Right ventricle myocardium superior (tissue), 1 donor: ENCODE measurements at places on chromosomes 11 and 22. TPM values are rescaled to one million over a fixed set of nuclear protein-coding genes. Genes with fewer than 3 reads are reported as not detected.

The FAM180B gene
- total RNA-seq: not detected

The SPON1 gene
- total RNA-seq: 3.0 TPM

The DEPDC5 gene
- 10.8 TPM for total RNA-seq

The PIH1D2 gene
- total RNA-seq: 1.3 TPM

The MRGPRG gene
- not detected for total RNA-seq

The TMEM191B gene
- 0.32 TPM for total RNA-seq

The SEZ6L gene
- 0.11 TPM for total RNA-seq

The DCDC1 gene
- total RNA-seq: 0.11 TPM

The CYTH4 gene
- total RNA-seq: 7.0 TPM

- peak; percentile 67 for DNase-seq
Observed at GRCh38 chr22:38442967-38443627, 11.9 kb downstream of the KCNJ4 start.

DNA sequence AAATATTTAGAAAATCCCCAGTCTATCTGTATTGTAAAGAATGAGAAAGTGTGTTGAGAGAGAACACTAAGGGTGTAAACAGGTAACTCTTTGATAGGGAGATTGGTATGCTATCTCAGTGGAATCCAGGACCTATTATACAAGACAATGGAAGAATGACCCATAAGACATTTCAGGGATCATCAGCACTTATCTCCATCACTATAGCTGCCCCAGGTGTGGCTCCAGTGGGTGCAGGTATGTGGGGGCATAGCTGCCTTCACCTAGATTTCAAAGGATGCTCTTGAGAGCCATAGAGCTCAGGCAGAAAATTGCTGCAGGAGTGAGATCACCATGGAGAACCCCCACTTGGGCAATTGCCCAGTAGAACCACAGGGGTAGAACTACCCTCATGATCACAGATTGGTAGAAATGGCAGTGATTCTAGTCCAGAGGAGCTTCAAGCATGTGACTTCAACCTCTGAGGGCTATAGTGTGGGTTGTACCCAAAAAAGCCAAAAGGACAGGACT lies 252.3 kb upstream of the TBCEL start:
- DNase-seq: no peak

GRCh38 chr11:70483917-70484316 lies 85.6 kb downstream of the CTTN start:
- peak; percentile 7 for DNase-seq

DNA sequence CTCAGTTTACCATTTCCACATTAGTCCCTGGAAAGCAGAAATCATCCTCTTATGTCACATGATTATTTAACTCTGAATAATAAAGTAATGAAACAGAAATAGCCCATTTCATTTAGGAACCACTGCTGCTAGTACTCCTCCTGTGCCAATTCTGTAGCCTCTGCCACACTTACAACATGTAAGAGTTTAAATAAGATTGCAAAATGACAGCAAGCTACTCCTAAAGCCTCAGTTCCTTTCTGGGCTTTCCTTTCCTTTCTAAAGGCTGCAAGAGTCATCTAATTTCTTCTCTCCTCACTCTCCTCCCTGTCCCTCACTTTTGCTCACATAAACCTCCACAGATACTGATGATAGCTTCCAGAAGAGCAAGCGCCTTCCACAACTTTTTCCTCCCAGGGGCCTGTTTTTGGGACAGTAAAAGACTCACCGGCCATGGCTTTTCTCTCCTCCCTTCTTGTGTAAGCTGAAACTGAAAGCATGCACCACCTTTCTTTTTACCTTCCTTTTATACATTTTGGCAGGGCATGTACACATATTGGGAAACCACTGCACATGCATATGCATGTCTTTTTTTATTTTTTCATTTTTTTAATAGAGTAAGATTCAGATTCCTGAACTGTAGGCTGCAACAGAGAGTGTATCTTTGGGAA lies 38.5 kb downstream of the CARD18 start:
- DNase-seq: no peak

- no peak for DNase-seq
Observed at GRCh38 chr11:73423506-73423905, 47.3 kb downstream of the RELT start.

DNA sequence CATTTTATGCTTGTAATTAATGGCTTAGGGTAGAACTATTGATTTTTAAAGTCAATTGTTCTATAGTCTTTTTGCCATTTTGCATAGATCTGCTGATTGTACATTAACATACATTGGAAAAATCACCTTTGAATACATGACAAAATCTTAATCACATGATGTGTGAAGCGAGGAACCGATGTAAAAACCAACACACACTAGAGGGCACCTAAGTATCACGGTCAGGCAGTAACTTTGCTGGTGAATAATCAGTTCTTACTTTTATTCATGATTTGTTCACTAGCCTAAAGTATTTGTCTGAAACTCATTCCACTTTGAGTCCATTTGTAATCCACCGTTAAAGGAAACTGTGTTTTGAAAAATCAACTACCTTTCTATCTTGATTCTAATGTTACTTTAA lies 28.2 kb downstream of the JHY start:
- DNase-seq: no peak

GRCh38 chr11:8697054-8697453 lies 14.5 kb downstream of the RPL27A start:
- DNase-seq: no peak

DNA sequence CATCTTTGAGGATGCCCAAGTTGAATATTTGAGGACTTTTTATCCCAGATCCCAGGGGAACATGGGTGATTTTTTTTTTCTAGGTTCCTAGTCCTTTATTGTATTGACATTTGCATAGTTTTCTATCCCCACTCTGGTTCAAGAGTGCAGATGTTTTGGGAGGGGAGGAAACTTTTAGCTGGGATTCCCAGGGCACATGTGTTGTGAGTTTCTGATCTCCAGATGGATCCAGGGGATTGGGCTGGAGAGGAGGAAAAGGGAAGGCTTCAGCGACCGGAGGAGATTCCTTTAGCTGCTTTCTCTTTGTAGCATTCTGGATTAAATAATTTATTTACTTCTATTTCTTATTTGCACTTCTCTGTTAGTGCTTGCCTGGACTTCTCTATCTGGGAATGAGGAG lies 14.7 kb upstream of the SORL1-AS1 start:
- DNase-seq: no peak

DNA sequence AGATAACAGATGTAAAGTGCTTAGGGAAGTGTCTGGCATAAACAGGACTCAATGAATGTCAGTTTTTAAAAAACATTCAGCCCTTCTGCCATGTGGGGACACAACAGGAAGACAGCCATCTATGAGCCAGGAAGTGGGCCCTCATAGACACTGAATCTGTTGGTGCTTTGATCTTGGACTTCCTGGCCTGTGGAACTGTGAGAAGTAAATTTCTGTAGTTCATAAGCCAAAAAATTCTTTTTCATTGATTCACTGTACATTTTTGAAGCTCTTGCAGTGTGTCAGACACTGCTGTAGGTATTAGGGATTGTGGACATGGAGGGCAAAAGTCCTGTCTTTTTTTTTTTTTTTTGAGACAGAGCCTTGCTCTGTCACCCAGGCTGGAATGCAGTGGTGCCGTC lies 188.6 kb downstream of the HIPK3 start:
- DNase-seq: no peak

DNA sequence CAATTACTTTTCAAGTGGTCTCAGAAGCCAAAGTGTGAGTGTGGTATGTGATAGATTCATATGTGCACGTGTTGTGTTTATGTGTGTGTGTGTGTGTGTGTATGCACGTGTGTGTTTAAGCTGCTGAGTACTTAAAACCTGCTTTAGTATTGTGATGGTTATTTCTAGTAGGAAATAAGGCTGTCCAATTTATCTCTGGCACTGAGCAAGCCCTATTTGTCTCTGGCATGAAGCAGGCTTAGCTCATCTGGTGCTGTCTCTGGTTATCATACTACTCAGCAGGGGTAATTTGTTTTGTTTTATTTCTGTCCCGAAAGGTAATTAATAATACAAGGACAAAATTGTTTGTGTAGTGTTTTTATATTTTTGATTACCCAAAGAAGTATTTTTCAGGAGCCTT lies 333.7 kb downstream of the FAT3 start:
- no peak for DNase-seq

DNA sequence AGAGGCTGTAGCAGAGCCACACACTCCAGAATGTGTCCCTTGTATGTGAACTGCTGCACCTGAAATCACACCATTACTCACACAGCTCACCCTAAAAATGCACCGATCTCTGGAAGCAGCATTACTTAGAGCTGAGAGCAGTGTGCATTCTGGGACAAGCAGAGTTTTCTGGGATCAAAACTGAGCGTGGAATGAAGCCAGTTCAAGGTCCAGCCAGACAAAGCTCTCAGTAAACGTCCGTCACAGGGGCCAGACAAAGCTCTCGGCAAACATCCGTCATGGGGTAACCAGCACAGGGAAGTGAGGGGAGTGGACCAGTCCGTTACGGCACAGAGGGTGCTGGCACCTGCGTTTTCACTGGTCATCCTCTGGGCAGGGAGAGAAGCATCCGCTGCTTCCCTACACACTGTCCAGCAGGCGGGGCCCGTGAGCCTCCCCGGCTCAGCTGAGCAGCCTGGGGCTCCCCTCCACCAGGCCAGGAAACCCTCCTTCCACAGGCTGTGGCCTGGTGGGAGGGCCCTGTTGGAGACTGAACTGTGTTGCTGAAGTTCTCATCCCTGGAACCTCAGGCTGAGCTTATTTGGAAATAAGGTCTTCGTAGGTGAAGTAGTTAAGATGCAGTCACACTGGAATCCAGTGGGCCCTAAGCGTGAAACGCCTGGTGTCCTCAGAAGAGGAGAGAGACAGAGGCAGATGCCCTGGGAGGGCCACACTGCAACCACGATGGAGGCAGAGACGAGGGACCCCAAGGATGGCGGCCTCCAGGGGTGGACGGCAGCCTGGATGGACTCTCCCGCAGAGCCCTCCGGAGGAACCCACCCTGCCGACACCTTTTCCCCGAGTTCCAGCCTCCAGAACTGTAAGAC lies 883.9 kb downstream of the BRD1 start:
- DNase-seq: no peak

DNA sequence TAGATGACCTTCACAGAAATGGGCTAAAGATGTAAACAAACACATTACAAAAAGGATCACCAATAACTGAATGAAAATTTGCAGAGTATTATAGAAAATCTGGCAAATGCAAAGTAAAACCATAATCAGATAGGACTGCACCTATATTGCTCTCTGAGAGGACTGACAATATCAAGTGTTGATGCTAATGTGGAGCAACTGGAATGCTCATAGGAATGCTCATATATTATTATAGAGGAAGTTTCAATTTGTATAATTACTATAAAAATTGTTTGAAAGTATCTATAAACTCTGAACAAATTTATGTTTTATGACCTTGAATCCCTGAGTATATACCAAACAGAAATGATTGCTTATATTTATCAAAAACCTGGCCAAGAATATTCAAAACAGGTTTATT lies 18.4 kb upstream of the TEAD1 start:
- no peak for DNase-seq

- DNase-seq: peak; percentile 85
Observed at GRCh38 chr11:66418168-66418985, 2.5 kb upstream of the NPAS4 start.

- no peak for DNase-seq
Observed at GRCh38 chr22:22619765-22620414, 24.5 kb upstream of the GGTLC2 start.

DNA sequence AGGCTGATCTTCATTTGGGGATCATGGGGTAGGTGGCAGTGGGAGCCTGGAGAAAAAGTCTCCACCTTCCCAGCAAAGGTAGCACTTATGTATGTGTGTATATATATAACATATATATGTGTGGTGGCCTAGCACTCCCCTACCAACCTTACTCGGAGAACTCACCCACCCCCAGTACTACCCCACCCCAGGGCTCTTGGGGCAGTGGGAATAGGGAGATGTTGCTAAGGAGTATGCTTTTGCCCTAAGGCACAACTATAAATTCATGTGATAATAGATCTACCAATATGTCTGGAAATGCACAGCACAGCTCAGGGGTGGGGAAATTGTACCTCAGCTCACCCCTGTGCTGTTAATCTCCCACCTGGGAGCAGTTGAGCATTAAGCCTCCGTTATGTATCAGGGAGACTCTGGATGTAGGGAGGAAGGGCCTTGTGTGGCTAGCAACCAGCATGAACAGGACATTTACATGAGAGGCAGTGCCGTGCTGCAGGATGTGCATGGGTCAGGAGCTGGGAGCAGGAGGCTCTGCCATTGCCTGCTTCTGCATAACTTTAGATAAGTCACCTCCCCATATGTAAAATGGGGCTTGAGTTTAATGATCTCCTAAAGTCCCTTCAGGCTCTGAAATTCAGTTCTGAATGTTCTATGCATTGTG lies 57.3 kb downstream of the C11orf91 start:
- DNase-seq: no peak

- no peak for DNase-seq
Observed at GRCh38 chr11:118240999-118241763, 11.0 kb downstream of the MPZL3 start.

DNA sequence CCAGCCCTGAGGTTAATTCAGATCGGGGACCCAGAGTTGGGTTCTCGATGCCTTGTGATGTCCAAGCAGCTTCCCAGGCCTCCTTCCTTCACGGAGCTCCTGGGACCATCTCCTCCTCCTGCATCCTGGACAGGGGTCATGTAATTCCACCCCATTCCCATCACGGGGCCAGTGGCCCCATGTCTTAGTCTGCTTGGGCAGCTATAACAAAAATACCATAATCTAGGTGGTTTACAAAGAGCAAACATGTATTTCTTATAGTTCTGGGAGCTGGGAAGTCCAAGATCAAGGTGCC lies 41.7 kb upstream of the PRDM11 start:
- no peak for DNase-seq

- DNase-seq: no peak
Observed at GRCh38 chr11:83895516-83895915, 609.3 kb upstream of the CCDC90B start.

DNA sequence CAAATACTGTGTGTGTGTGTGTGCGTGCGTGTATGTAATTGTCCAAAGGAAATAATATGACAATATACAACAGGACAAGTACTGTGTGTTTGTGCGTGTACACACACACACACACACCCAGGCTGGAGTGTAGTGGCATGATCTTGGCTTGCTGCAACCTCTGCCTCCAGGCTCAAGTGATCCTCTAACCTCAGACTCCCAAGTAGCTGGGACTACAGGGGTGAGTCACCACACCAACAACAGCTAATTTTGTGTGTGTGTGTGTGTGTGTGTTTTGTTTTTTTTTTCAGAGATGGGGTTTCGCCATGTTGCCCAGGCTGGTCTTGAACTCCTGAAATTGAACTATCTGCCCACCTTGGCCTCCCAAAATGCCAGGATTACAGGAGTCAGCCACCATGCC lies 61.5 kb downstream of the NUP98 start:
- DNase-seq: no peak

GRCh38 chr11:77211040-77211451 lies 83.0 kb downstream of the MYO7A start:
- no peak for DNase-seq

DNA sequence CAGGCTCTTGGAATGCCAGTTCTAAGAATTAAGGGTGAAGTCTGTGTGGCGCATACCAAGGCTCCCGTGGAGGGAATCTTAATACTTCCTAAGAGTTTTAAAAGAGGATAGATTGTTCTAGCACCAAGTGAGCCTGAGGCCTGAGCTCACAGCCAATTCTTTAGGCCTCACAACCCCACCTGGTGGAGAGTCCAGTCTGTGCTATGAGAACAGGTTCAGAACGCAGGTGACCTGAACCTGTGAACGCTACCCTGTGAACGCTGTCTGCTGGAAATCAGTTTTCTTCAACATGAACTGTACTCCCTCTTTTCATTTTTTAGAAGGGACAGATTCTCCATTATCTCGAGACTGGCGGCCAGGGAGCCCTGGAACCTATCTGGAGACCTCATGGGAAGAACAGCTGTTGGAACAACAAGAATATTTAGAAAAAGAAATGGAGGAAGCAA lies 43.2 kb upstream of the DLAT start:
- DNase-seq: peak; percentile 57

- no peak for DNase-seq
Observed at GRCh38 chr11:16958833-16959232, 55.4 kb downstream of the PLEKHA7 start.

- peak; percentile 35 for DNase-seq
Observed at GRCh38 chr22:50700387-50701075, 27.9 kb downstream of the SHANK3 start.
